ENCODE measurements at places on chromosomes 12 and 14.

DNA sequence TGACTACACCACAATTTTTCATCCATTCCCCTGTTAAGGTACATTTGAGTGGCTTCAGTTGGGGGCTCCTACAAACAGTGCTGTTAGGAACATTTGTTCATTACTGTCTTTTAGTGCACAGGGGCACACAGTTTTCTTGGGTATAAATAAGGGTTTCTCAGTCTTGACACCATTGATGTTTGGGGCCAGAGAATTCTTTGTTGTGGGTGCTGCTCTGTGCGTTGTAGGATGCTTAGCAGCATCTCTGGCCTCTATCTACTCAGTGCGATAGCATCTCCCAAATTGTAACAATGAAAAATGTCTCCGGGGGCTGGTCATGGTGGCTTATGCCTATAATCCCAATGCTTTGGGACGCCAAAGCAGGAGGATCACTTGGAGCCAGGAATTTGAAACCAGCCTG, 153.0 kb upstream of the MYL2 start:
- DNase-seq: no peak

- no peak for DNase-seq
Observed at GRCh38 chr14:102320671-102321455, 1.3 kb downstream of the ZNF839 start.

DNA sequence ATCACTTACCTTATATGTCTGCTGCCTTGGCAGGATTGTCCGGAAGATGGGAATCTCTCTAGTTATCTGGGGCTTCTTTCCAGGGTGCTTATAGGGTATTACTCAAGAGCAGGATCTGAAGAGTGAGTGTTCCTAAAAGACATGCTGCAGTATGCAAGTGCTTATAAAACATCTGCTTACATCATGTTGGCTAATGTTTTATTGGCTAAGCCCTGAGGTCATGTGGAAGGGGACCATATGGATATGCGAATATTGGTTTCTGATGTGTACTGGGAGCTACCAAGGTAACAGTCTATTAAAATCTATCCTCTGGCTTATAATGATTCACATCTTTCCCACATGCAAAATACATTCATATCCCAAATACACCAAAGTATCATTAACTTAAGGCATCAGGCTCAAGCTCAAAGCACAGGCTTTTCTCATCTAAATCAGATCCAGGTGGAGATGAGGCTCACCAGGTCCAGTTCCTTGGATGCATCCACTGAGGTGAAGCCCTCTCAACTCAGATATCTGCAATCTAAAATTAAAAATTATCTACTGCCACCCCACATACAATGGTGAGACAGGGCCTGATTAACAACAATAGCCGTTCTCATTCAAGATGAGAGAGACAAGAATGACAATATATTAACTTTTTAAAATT, 29.8 kb downstream of the LRRIQ1 start:
- DNase-seq: no peak

DNA sequence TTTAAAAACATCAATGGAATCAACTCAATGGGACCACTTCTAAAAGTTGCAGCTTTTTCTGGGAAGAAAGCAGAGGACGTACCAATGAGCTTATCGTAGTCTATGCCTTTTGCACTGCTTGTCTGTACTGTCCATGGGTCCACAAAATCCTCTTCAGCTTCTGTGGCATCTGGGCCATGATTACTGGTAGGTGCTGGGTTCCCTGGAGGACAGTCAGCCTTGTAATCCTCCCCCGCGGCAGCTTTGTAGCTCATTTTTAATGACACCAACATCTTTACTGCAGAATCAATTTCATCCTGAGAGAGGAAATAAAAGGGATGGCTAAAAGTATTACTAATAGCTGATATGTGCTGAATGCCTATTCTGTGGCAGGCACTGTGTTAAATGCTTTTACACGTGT, 38.5 kb downstream of the SLC25A47 start:
- no peak for DNase-seq

DNA sequence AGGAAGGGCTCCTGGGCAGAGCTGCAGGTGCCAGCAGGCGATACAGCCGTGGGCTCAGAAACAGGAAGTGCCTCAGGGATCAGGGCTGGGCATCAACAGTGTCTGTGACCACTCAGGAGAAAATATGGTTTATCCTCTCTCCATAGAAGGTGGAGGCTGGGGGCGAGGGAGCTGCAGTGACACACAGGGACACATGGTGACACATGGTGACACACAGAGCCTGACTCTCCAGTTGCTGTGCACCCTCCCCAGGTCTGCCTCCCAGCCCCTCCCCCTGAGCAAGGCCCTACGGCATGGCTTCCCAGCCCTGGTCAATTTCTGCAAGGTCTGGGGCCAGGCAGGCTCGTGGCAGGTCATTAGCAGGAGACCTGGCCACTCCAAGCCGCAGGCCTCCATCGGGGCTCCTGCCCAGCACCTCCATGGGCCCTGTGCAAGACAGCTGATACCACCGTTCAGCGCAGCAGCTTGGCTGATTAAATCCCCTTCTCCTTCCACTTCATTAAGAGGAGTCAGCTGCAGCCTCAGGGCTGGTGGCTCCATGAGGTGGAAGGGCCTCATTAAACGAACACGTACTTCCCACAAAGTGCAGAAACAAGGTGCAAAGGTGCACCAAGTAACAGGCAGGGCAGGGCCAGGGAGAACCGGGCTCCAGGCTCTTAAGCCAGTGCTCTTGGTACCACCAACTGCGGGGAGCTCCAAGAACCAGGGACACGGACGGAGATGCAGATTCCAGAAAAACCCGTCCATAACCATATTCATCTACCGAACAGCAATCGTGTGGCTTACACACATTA, 60.7 kb downstream of the CCNK start:
- DNase-seq: no peak

- DNase-seq: no peak
Observed at GRCh38 chr14:68899033-68899603, 80.0 kb downstream of the ACTN1 start.

GRCh38 chr14:74577247-74577947, 34.6 kb downstream of the LTBP2 start:
- no peak for DNase-seq

- DNase-seq: no peak
Observed at GRCh38 chr14:22044193-22044592, 370.6 kb upstream of the OR4E1 start.

GRCh38 chr12:115011703-115012102, 327.7 kb upstream of the TBX3 start:
- DNase-seq: no peak

DNA sequence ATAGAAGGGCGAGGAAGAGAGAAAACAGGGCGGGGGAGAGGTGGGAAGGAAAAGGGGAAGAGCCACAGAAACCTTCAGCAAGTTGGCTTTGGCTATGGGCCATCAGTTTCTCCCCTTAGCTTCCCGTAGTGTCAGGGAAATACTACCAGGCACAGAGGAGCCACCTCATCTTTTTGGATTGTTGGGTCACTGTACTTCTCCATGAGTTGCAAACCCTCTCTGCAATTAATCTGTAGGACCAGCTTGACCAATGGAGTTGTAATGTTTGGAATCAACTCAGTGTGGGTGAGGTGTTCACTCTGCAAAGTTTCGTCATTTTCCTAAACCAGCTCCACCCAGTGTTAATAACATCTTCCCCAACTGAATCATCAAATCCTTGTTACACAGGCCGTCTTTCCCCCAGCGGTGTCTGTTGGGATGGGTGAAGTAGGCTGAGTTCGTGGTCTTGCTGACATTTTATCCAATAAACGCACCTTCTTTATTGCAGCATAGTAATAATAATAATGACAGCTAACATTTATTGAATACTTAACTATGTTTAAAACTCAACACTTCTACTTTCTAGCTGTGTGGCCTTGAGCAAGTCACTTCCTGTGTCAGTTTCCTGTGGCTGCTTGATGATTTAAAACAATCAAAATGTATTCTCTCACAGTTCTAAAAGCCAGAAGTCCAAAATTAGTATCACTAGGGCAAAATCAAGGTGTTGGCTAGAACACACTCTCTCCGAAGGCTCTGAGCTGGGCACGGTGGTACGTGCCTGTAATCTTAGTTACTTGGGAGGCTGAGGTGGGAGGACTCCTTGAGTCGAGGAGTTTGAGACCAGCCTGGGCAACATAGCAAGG, 8.1 kb upstream of the GLTP start:
- no peak for DNase-seq

- DNase-seq: no peak
Observed at GRCh38 chr12:64912516-64913255, 88.2 kb downstream of the TBC1D30 start.

- DNase-seq: peak; percentile 18
Observed at GRCh38 chr12:29317556-29318363, 63.2 kb downstream of the ERGIC2 start.

GRCh38 chr14:89325299-89325883, 91.6 kb downstream of the FOXN3 start:
- DNase-seq: no peak

Measured in CD4-positive, alpha-beta T cell (primary cell).